Neural crest cell (in vitro differentiated cells): ENCODE measurements at places on chromosomes 11 and 22.

GRCh38 chr11:15117751-15118150, 3.0 kb downstream of the INSC start:
- DNase-seq = peak; percentile 54
- H3K4me1 ChIP-seq = peaks cover 58% of the 10 kb centered on the region
- H3K27ac ChIP-seq = no peak overlapping the region
- H3K36me3 ChIP-seq = no peaks in the 10 kb centered on the region
- H3K27me3 ChIP-seq = peaks cover 22% of the 10 kb centered on the region

- H3K4me1 ChIP-seq = no peaks in the 10 kb centered on the region
- H3K4me3 ChIP-seq = no peak overlapping the region
- no peaks in the 10 kb centered on the region for H3K27me3 ChIP-seq
- H3K36me3 ChIP-seq = no peaks in the 10 kb centered on the region
- no peak overlapping the region for H3K27ac ChIP-seq
Observed at GRCh38 chr22:44401783-44402110, 89.0 kb upstream of the SHISAL1 start.

- H3K36me3 ChIP-seq = peaks cover 12% of the 10 kb centered on the region
- peaks cover 26% of the 10 kb centered on the region for H3K4me1 ChIP-seq
- no peak for DNase-seq
- H3K4me3 ChIP-seq = no peak overlapping the region
Observed at GRCh38 chr11:34068111-34068510, 16.6 kb downstream of the CAPRIN1 start.

- H3K27me3 ChIP-seq = peaks cover 3% of the 10 kb centered on the region
- H3K27ac ChIP-seq = no peak overlapping the region
- DNase-seq = no peak
- H3K4me1 ChIP-seq = no peaks in the 10 kb centered on the region
- no peaks in the 10 kb centered on the region for H3K36me3 ChIP-seq
Observed at GRCh38 chr11:5291207-5291838, 10.4 kb downstream of the OR51B4 start.

DNA sequence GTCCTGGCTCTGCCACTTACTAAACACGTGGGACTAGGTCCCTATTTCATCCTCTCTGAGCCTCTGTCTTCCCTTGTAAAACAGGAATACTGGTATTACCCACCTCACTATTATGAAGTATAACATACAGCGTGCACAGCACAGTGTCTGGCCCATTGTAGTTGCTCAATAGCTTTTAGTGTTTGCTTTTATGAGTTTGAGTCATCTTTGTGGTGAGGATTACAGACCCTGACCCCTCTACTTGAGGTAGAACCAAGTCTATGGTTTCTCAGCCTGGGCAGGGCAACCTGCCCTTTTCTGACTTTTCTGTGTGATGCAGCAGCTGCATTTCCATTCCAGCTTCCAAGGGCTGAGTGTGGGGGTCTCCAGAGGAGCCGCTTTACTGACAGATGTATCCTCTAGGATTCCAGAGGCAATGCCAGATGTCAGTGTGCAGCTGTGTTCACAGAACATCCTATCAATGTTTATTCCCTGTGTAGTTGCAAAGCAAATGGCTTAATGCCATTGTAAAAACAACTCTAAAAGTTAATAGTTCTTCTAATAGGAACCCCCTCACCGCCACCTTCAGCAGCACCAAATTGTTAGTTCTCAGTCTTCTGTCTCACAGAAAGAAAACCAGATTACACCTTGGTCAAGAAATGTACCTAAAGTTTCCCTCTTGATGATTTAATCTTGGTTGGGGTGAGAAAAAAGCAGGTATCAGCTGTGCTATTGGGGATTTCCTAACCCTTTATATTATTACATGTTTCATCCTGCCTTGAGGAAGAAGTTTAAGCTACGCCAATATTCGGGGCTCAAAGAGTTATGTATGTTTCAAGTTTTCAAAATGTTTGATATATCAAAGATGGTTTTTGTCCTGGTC, 16.8 kb downstream of the PRR5L start:
- no peaks in the 10 kb centered on the region for H3K4me1 ChIP-seq
- H3K36me3 ChIP-seq = no peaks in the 10 kb centered on the region
- peaks cover 38% of the 10 kb centered on the region for H3K27me3 ChIP-seq
- DNase-seq = no peak
